ENCODE measurements at places on chromosomes 13 and 19.
A peak's percentile ranks its signal among the peaks of the same experiment; 100 is the strongest.

- DNase-seq = no peak
Measured at GRCh38 chr13:73278186-73278585, 219.4 kb downstream of the KLF5 start.

GRCh38 chr13:98890186-98890585 is 87.7 kb downstream of the DOCK9 start:
- DNase-seq = peak; percentile 73

- no peak for DNase-seq
Measured at GRCh38 chr19:45118106-45118505, 25.1 kb downstream of the PPP1R37 start.

DNA sequence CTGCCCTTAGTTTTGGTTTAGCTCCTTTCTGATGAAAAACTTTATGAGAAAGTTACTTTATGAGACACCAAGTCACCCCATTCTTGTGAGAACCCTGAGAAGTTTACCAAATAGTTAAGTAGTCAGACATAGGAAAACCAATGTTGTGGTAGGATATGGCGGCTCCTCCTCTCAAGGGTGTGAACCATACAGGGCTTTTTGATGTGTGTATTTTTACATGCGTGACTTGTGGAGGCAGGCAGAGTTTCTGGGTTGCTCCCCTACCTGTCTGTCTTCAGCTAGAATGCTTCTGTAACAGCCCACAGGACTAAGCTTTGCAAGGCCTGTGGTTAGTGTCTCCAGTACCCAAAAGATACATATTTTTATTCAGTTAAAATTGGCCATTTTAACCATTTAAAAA is 18.3 kb downstream of the UBAC2 start:
- DNase-seq = no peak

DNA sequence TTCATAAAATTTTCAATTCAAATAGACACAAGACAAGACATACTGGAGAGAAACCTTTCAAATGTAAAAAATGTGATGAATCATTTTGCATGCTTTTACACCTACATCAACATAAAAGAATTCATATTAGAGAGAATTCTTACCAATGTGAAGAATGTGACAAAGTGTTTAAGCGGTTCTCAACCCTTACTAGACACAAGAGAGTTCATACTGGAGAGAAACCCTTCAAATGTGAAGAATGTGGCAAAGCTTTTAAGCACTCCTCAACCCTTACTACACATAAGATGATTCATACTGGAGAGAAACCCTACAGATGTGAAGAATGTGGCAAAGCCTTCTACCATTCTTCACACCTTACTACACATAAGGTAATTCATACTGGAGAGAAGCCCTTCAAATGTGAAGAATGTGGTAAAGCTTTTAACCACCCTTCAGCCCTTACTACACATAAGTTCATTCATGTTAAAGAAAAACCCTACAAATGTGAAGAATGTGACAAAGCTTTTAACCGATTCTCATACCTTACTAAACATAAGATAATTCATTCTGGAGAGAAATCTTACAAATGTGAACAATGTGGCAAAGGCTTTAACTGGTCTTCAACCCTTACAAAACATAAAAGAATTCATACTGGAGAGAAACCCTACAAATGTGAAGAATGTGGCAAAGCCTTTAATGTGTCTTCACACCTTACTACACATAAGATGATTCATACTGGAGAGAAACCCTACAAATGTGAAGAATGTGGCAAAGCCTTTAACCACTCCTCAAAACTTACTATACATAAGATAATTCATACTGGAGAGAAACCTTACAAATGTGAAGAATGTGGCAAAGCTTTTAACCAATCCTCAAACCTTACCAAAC is 24.6 kb upstream of the ZNF431 start:
- DNase-seq = no peak

- DNase-seq = no peak
Measured at GRCh38 chr13:29782798-29783197, 67.6 kb downstream of the UBL3 start.

DNA sequence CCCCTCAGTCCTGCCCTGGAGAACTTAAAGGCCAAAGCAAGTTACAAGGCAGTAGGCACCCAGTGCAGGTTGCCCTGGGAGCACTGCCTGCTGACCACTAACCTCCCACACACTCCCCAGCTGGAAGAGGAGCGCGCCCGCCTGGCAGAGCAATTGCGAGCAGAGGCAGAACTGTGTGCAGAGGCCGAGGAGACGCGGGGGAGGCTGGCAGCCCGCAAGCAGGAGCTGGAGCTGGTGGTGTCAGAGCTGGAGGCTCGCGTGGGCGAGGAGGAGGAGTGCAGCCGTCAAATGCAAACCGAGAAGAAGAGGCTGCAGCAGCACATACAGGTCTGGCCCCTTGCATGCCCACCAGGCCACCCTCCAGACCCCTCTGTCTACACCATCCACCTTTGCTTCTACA is 61.1 kb downstream of the KCNC3 start:
- DNase-seq = no peak

DNA sequence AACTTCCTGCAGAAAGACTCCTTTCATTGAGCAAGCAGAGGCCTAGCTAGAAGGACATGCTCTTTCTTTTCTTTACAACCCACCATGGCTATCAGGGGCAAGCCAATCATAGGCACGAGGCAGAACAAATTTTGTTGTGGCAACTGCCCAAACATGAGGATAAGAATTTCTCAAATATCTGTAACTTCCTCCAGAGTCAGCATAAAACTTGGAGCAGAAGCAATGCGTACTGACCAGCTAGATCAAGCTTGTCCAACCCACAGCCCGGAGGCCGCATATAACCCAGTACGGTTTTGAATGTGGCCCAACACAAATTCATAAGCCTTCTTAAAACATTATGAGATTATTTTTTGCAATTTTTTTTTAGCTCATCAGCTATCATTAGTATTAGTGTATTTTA is 87.0 kb upstream of the SOX21 start:
- DNase-seq = no peak

- no peak for DNase-seq
Measured at GRCh38 chr13:51697181-51697580, 106.8 kb downstream of the DHRS12 start.

DNA sequence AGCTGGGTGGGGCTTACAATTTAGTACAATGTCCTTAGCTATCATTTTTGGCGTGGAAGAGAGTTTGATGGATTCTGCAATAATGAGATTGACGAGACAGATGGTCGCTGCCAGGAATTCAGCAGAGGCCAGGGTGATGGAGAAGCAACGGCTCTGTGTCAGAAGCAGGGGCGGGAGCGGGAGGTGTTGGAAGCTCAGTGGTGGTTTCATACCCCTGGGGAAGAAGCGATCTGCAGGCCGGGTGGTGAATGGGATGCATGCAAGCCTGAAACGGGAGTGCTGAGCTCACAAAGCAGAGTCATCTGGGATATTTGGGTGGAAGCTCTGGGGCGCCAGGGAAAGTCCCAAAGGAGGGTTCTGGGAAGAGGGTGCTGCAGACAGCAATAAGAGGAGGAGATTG is 370.8 kb downstream of the ZNF536 start:
- no peak for DNase-seq

DNA sequence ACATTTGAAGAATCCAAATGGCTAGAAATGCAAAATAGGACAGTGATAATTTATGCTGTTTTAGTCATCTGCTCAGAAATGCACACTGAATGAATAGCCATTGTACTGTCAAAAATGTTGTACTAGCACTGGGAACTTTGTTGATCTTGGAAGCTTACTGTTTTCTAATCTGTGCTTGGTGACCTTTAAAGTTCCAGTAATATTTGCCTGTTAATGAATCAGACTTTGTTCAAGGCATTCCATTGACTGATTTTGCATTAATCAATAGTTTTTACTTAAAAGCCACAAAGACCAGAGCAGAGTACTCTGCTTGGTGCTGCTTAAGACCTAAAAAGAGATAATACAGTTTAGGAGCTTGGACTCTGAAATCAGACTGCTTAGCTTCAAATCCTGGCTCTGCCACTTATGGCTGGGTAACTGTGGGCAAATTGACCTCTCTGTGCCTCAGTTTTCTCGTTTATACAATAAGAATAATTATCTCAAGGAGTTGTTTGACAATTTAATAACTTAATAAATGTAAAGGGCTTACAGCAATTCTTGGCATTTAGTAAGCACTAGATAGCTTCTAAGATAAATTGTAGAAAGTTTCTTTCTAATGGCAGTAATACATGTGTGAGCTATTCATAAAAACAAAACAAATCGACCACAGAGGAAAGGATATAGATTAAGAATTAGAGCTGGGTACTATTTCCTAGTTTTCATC is 4.6 kb upstream of the SLAIN1 start:
- DNase-seq = no peak

- peak; percentile 74 for DNase-seq
Measured at GRCh38 chr13:33111414-33112110, 95.3 kb downstream of the KL start.

GRCh38 chr13:101703838-101704237 is 251.4 kb downstream of the ITGBL1 start:
- DNase-seq = no peak

- peak; percentile 78 for DNase-seq
Measured at GRCh38 chr19:15418231-15418578, 583 bp downstream of the AKAP8L start.

DNA sequence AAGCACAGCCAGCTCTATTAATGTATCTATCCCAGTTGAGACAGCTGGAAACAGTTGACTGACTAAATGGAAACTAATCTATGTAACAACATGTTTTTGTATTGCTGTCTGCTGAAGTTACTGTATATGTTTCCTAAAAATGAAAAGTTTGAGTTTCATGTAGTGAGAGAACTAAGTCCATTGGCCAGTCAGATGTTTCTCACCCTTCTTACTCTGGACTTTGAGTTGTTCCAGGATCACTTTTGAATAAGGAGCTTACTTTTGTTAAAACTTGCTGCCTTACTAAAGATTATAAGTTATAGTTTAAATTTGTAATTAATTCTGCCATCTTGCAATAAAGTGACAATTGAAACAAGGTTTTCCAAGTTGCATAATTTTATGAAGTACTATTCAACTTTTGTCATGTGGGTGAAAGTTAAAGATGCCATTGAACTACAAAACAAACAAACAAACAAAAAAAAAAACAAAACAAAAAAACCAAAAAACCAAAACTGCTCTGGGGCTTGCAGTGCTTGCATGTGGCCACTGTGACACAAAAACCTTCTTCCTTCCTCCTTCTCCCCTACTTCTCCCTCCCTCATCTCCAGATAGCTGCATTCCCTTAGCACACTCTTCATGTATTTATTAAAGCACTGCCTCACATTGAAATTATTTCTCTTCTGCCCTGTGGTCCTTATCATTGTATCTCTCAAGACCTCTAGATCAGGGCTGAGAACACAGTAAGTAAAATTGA is 15.3 kb downstream of the WDFY2 start:
- DNase-seq = no peak

DNA sequence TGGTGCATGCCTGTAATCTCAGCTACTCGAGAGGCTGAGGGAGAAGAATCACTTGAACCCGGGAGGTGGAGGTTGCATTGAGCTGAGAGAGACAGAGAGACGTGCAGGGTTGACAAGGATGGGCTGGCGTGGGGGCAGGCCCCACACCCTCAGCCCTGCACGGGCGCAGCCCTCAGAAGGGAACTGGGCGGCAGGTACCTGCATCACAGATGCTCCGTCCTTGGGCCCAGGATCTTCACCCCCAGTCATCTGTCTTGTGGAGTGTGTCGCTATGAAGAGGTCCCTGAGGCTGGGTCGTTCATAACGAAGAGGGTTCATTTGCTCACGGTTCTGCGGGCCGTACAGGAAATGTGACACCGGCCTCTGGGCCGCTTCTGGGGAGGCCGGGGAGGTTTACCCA is 20.3 kb downstream of the C2CD4C start:
- no peak for DNase-seq

GRCh38 chr19:33204136-33204973 is 10.2 kb downstream of the LRP3 start:
- no peak for DNase-seq

- no peak for DNase-seq
Measured at GRCh38 chr19:41641879-41642485, 15.1 kb upstream of the CEACAM4 start.

GRCh38 chr13:72953391-72953965 is 105.3 kb upstream of the KLF5 start:
- no peak for DNase-seq

GRCh38 chr13:46355901-46356590 is 31.0 kb downstream of the RUBCNL start:
- no peak for DNase-seq

- no peak for DNase-seq
Measured at GRCh38 chr13:47708386-47708785, 292.7 kb downstream of the SUCLA2 start.

GRCh38 chr13:48783181-48783630 is 129.5 kb downstream of the CYSLTR2 start:
- DNase-seq = peak; percentile 84

DNA sequence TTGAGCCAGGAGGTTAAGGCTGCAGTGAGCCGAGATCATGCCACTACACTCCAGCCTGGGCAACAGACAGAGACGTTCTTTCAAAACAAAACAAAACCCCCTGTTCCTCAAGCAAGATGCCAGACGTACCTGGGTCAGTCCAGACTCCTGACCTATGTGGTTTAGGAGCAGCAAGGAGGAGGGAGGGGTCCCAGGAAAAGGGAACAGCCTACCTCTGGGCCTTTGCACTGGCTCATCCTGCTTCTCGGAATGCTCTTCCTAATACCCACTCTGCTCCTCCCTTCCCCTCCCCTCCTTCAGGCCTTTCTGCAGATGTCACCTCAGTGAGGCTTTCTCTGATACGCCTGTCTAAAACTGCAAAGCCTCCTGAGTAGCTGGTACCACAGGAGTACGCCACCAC is 9.5 kb downstream of the RINL start:
- DNase-seq = no peak

- DNase-seq = no peak
Measured at GRCh38 chr19:1133471-1133929, 29.7 kb downstream of the GPX4 start.

GRCh38 chr13:96034662-96035061 is 18.5 kb downstream of the UGGT2 start:
- no peak for DNase-seq

DNA sequence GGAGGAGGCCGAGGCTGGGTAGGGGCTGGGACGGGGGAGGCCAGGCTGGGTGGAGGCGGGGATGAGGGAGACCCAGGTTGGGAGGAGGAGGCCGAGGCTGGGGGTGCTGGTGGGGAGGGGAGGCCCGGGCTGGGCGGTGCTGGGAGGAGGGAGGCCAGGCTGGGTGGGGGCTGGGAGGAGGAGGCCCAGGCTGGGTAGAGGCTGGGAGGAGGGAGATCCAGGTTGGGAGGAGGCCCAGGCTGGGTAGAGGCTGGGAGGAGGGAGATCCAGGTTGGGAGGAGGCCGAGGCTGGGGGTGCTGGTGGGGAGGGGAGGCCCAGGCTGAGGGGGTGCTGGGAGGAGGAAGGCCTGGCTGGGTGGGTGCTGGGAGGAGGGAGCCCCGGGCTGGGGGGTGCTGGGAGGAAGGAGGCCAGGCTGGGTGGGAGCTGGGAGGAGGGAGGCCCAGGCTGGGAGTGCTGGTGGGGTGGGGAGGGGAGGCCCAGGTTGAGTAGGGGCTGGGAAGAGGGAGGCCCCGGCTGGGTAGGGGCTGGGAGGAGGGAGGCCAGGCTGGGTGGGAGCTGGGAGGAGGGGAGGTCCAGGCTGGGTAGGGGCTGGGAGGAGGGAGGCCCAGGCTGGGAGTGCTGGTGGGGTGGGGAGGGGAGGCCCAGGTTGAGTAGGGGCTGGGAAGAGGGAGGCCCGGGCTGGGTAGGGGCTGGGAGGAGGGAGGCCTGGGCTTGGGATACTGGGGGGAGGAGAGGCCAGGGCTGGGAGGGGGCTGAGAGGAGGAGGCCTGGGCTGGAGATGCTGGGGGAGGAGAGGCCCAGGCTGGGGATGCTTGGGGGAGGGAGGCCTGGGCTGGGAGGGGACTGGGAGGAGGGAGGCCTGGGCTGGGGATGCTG is 10.7 kb downstream of the TPGS1 start:
- peak; percentile 71 for DNase-seq

GRCh38 chr19:16018801-16019551 is 57.3 kb upstream of the TPM4 start:
- DNase-seq = no peak

GRCh38 chr13:75521956-75522355 is 15.7 kb downstream of the COMMD6 start:
- no peak for DNase-seq

All from sigmoid colon (tissue), 7 donors.